CD4-positive, CD25-positive, alpha-beta regulatory T cell (primary cell): ENCODE measurements at places on chromosomes 3 and 15.

DNA sequence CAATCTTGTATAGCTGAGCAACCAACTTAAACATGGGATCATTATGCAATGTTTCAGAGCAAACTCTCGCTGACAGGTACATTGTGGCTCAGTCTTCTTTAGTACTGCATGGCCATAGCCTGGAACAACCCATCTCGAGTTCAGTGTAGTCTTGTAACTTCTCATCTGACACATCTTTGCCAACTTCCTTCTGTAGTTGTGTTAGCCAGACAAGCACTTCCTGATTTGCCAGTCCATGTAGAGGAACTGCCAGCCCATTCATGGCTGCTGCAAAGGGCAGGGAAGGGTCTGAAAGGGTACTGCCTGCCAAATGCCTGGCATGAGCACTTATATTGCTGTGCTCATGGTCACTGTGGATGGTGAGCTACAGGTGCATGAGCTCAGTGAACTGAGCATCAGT, 49.2 kb upstream of the CCDC54 start:
- DNase-seq: no peak

GRCh38 chr3:5026046-5026362, 46.8 kb downstream of the BHLHE40 start:
- no peak for DNase-seq

DNA sequence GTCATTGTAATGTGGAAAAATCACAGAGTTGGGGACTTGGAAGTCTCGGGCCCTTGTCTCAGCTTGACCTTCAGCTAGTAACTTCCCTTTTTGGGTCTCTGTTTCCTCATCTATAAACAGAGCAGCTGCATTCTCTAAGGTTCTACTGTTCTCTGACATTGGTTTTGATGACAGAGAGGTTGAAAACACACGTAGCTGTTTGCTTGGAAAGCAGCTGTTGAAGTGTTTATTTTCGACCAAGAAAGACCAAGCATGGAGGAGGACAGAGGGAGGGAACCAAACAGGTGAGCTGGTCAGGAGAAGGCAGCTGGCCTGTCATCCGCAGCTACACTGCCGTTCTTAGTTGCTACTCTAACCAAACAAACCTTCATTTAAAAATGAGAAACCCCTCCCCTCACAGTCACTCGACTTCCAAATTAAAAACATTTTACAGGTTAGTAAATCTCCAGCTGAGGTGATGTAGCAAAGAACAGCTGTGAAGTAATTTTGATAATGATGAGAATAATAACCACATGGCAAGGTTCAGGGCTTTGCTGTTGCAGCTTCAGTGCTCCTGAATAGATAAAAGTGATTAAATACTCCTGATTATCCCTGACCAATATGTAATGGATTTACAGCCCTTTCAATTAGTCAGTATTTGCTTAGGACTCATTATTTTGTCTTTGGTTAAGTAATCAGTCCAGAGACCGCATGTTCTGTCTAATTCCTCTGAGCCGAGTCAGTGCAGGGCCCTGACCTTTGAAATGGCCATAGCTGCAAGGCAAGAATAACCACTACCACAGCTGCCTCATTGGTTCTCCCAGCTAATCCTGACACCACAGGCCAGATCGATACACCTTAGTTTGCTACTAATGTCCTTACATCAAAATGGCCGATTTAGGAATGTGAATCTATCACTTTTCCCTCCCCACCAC, 65.3 kb downstream of the MEIS2 start:
- no peak for DNase-seq

GRCh38 chr15:85171736-85172135, 190.1 kb downstream of the PDE8A start:
- no peak for DNase-seq

DNA sequence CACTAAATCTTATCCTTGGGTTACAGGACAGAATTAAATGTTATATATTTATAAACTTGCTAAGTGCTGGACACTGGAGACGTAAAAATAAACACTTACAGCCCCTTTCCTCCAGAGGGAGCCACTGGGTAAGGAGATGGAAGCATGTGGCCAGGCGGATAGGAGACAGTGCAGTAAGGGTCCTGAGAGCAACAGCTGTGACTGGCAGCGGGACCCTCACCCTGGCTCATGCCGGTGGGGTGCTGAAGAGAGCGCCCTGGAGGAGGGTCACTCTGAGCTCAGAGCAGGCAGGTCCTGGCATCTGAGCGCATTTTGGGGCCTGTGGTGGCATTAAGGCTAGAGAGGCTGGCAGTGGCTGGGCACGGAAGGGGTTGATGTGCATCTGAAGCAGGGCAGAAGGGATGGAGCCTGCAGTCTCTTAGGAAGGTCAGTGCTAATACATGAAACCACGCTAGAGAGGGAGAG, 16.0 kb downstream of the SEC61A1 start:
- DNase-seq: peak; percentile 57

DNA sequence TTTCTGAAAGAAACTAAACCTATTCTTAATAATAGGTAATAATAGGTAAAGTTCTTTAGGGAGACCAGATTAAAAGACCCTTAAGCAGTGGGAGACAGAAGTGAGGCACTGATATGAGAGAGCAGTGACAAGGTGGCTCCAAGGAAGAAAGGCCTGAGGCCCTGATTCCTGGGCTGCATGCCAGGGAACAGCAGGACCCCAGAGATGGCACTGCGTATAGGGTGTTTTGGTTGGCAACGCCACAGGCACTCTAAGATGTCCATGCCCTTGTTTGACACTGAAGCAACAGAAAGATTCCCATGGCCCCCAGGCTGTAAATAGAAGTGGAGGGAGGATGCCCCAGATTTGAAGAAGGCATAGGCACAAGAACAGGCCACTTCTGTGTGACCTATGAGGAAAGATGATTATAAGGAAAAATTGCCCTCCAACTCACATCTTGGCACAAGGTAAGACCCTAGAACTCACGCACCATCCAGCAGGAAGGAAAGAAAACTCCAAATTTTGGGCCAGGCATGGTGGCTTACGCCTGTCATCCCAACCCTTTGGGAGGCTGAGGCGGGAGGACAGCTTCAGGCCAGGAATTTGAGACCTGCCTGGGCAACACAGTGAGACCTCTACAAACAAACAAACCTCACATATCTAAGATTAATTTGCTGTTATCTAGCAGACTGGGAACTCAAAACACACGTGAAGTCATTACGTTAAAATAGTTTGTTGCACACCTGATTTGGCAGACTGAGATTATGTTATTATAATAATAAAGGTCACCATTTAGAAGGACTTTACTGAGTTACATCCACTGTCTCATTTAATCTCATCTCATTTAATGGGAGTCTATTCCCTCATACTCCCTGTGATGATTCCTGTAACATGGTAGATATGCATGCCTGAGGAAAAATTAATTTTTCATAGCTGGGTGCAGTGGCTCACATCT, 10.5 kb upstream of the BLM start:
- no peak for DNase-seq

- DNase-seq: no peak
These were observed 257.3 kb downstream of the ABHD5 start for GRCh38 chr3:43948013-43948412.

DNA sequence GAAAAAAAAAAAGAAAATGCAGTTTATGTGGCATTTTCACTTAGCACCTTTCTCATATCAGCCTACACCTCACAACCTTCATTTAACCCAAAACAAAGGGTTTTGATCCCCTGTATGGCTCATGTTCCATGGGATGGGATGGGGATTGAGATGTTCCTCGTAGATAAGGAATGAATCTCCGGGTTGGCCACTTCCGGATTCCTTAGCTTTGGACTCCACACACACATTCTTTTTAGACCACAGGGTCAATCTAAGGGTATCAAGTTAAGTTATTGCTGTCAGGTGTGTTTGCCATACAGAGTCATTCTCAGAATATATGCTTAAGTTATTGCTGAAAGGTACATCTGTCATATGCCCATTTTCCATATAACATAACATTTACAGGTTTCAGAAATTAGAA, 301.4 kb upstream of the TGFBR2 start:
- no peak for DNase-seq

DNA sequence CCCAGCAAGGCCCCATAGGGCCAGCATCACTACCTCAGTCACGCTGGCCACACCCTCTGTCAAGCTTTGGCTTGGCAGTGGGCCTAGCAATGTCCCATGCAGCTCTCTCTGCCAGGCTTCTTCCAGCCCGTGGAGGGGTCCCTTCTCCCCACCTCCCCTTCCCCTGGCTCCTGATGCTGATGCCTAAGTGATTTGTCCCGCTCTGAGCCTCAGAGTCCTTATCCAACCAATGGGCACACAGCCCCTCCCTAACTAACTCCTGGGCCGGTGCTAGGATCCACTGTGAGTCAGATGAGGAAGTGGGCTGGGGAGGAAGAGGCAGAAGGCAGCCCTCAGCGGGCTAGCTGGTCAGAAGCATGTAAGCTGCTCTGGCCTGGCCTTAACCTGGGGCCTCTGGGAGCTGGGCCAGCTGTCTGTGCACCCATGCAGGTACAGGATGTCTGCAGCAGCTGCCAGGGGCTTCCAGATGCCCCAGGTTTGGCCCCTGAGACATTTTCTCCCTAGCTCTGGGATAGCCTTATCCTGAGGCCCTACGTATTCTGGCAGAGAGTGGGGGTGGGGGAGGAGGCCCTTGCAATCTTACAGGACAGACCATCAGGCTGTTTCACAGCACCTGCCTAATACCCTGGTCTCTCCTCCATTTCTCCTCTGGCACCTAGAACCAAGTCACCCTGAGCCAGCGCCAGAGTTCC, 740 bp upstream of the ZBTB47 start:
- DNase-seq: no peak

DNA sequence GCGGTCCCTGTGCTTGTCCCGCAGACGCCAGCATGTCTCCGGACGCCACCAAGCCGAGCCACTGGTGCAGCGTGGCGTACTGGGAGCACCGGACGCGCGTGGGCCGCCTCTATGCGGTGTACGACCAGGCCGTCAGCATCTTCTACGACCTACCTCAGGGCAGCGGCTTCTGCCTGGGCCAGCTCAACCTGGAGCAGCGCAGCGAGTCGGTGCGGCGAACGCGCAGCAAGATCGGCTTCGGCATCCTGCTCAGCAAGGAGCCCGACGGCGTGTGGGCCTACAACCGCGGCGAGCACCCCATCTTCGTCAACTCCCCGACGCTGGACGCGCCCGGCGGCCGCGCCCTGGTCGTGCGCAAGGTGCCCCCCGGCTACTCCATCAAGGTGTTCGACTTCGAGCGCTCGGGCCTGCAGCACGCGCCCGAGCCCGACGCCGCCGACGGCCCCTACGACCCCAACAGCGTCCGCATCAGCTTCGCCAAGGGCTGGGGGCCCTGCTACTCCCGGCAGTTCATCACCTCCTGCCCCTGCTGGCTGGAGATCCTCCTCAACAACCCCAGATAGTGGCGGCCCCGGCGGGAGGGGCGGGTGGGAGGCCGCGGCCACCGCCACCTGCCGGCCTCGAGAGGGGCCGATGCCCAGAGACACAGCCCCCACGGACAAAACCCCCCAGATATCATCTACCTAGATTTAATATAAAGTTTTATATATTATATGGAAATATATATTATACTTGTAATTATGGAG, 79.1 kb downstream of the SMAD6 start:
- DNase-seq: no peak

DNA sequence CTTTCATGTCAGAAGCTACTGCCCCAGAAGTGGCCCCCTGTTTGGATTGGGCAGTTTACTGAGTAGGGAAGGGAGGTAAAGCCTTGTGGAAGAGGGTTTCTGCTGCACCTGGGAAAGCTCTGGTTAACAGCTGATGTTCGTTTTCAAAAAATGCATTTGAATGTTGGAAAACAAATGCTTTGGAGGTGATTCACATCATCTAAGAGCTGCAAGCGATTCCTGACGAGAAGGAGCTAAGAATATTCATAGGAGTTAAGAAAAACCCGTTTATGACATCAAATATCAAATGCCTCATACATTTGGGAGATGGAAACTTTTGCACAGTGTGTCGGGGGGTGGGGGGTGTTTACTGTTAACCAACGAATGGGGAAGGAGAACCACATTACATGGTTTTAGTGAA, 183.8 kb upstream of the NR2F2 start:
- DNase-seq: no peak

DNA sequence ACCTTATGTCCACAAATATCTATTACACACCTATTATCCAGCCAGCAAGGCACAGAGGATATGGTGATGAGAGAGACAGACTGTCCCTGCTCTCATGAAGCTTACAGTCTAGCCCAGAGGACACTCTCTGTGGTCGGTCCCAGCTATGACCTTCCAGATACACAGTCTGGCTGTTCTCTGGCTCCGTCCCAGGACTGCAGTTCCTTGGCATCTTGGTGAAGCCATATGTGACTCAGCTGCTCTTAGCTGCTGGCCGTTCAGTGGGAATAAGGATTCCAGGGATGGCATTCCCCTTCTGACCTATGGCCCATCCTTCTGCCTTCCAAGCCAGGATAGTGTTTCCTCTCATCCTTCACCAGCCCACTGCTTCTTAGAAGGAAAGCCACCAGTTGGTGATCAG, 30.8 kb downstream of the MEX3B start:
- DNase-seq: no peak

- peak; percentile 68 for DNase-seq
These were observed at the start of gene NEO1 for GRCh38 chr15:73051807-73052652. NEO1 (plus strand) TSS chr15:73052463; CDS start chr15:73052676, 213 bp downstream.

DNA sequence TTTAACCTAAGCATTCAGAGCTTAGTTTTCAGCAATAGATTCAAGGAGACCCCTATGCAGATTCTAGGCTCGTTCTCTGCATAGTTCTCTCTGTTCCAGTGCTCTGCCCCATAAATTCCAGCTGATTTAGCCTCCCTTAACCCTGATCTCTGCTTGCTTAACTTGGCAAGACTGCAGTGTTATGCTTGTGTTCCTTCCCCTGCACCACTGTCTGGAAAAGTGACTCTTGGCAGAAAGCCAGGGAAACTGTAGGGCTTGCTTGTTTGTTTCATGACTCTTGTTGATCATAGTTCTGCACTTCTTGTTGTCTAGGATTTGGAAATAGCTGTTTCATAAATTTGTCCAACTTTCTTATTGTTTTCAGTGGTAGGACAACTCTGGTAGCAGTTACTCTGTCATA, 40.1 kb downstream of the ANAPC13 start:
- no peak for DNase-seq

DNA sequence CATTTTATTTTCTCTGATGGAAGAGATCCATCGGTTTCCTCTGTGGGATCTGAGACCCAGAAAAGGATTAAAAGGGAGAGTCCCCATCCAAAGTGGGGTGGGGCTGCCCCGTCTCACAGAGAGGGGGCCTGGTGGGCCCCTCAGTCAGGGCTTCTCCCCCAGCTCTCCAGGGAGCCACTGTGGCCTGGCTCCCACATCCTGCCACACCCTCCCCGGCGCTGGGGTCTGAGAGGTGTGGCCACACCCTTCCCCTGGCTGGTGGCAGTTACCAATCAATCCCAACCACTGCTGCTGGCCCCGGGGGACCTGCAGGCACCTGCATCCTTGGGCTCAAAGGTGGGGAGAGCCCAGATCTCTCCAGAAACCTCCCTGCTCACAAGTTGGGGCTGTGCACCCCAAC, 161.8 kb upstream of the IQSEC1 start:
- DNase-seq: no peak

DNA sequence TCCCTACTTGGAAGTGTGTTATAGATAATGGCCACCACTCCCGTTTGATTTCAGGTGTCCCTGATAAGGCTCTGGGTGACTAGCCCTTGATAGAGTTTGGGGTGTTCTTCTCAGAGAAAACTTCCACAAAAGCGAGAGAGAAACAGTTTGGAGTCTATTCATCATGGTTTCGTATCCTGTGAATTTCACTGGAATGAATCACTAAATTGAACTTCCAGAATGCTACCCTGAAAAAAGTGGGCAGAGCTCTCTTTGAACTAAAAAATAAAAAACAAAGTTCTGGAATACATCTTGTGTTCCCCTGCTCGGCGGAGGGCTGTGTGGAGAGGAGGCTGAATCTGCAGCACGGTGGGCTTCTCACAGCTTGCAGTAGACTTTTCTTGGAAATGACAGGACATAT, 52.8 kb upstream of the FAM98B start:
- DNase-seq: no peak

- peak; percentile 84 for DNase-seq
These were observed 9.2 kb upstream of the SEMA4B start for GRCh38 chr15:90191794-90192509.

- no peak for DNase-seq
These were observed 171.4 kb downstream of the ARRDC4 start for GRCh38 chr15:98131924-98132323.
